Occipital lobe (tissue), 3 donors: ENCODE measurements at places on chromosomes 1 and 21.

DNA sequence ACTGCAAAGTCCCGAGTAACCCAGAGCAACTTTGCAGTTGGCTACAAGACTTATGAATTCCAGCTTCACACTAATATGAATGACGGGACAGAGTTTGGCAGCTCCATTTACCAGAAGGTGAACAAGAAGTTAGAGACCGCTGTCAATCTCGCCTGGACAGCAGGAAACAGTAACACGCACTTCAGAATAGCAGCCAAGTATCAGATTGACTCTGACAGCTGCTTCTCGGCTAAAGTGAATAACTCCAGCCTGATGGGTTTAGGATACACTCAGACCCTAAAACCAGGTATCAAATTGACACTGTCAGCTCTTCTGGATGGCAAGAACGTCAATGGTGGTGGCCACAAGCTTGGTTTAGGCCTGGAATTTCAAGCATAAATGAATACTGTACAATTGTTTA lies 66.8 kb downstream of the ACBD6 start:
- no peak for DNase-seq

GRCh38 chr1:234518876-234519275 lies 39.9 kb upstream of the TARBP1 start:
- DNase-seq = no peak

GRCh38 chr1:233620065-233620464 lies 6.2 kb downstream of the KCNK1 start:
- DNase-seq = no peak

- no peak for DNase-seq
Observed at GRCh38 chr1:153527023-153527682, 8.6 kb downstream of the S100A6 start.

- DNase-seq = no peak
Observed at GRCh38 chr21:45430521-45431501, 25.8 kb downstream of the COL18A1 start.

DNA sequence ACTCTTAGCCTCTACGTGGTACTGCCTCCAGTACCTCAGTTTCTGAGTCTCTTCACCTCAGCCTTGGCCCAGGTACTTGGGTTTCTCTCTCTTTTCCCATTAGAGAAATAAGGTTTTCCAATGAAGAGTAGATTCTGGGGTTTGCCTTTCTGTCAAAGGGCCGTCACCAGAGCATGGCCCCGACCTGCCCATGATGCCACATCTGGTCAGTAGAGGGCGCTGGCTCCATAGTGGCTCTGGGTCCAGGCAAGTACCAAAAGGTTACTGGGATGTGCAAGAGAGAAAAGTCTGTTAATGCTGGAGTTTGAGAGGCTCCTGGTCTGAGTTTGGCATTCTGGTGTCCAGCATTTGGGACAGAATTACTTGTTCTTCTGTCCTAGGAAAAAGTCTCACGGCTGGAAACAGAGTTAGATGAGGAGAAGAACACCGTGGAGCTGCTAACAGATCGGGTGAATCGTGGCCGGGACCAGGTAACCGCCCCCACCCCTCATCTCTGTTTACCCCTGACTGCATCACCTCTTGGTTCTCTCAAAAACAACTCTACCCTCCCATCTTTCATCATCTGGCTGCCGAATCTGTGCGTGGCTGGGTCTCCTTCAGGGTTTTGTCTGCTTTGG lies 5.3 kb upstream of the TUFT1 start:
- peak; percentile 20 for DNase-seq

DNA sequence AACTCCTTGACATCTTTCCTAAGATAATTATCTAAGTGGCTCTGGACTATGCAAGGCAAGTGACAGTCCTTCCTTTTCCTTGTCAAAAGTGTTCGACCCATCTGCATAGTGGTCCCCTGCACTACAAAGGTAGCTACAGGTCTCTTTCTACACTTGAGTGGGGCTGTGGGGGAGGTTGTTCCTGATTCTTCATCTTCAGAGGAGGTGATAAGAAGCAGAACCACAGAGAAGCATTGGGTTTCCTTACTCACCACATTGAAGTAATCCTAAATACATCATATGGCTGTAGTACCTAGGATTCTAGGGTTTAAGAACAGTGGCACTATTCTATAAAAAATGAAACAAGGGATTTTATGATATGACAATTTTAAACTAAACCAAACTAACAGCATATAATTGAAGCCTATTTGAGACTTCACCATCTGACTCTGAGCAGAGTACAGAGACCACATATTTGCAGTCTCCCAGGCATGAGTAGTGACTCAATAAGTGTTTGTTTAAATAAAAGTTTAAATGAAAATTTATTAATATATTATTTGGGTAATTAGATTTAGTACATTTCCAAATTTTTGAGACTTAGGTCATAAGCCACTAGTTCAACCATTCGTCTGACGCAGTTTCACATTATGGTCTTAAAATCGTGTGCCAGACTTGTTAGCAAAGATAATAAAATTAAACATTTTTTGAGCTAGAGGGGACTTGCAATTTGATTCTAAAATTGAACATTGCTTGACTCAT lies 54.9 kb upstream of the NEK7 start:
- DNase-seq = no peak

- no peak for DNase-seq
Observed at GRCh38 chr21:25898671-25899070, 163.9 kb downstream of the GABPA start.

DNA sequence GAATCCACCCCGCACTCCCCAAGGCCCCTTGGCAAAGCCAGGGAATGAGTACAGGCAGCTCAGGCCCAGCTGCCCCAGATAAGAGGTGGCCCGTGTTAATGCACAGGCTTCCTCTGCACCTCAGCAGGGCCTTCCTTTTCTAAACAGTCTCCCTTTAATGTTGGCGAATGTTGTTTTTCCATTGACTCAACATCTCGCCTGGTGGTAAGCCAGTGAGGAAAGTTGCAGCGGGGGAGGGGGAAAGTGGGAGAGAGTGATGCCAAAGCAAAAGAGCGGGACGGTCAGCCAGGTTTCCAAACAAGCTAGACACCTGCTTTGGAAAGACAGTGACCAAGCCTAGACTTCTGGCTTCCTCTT lies 10.3 kb upstream of the PROX1 start:
- no peak for DNase-seq

- no peak for DNase-seq
Observed at GRCh38 chr1:24764848-24765247, 19.6 kb downstream of the CLIC4 start.

- no peak for DNase-seq
Observed at GRCh38 chr1:171372418-171373084, 58.6 kb downstream of the FMO4 start.

DNA sequence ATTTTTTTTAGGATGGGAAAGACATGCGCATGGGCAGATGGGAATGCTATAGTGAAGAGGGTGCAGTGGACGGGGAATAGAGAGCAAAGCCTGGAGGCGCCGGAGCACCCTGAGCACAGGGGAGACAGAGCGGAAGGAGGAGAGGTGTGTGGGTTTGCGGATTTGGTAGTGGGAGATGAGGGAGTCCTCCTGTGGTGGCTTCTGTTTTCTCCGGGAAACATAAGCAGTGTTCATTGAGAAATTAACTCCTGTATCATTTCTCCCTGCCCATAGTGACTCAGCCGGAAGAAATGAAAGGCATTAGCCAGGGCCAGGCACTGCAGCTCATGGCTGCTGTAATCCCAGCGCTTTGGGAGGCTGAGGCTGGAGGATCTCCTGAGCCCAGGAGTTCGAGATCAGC lies 4.7 kb upstream of the PTPRF start:
- DNase-seq = no peak

DNA sequence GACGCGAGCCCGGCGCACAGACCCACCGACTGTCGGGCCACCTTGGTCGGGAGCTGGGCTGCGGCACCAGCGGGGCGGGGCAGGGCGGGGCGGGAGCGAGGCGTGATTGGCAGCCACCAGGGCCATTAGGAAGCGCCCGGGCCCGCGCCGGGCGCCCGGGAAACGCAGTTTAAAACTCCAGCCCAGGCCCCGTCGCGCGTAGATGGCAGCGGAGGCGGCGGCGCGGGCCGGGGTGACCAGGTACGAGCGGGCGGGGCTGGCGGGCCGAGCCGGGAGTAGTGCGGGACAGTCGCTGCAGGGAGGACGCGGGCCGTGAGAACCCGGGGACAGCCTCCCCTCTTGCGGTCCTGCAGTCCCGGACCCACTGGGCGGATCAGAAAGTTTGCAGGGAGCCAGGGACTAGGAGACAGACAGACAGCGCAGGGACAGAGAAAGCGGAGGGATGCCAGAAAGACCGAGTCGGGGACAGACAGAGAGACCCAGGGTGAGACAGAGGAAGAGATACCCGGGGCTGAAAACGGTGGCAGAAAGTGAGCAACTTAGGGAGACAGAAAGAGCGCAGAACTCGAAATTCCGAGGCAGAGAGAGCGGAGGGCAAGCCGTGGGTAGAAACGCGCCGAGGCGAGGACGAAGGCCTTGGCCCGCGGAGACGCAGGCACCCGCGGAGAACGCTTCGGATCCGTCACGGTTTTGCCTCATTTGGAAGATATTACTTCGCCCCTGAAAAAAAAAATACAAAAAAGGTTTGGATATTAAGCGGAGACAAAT lies at the start of gene DMBX1:
DMBX1 (plus strand) TSS at position 199 of the 768 bp plus-strand sequence. CDS start 17,175 bp downstream, outside the sequence.
- DNase-seq = no peak

GRCh38 chr1:167502192-167502551 lies 16.2 kb downstream of the CD247 start:
- no peak for DNase-seq

DNA sequence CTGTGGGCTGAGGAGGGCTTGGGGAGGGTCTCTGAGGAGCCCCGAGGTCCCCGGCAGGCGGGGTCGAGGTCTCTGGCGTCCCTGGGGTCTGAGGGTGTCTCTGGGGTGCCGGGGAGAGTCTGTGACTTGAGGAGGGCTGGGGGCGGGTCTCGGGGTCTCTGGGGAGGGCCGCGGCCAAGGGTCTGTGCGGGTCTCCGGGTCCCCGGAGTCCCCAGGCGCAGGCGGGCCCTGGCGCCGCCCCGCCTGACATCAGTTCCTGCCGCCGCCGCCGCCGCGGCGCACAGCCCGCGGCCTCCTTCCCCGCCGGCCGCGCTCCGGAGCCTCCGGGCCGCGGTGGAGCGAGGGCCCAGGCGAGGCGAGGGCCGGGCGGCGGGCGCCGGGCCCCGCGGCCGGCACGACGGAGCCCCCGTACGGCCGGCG lies at the start of gene PLEKHM2:
PLEKHM2 (plus strand) TSS at position 279 of the 420 bp plus-strand sequence. CDS start 239 bp downstream, outside the sequence.
- no peak for DNase-seq

DNA sequence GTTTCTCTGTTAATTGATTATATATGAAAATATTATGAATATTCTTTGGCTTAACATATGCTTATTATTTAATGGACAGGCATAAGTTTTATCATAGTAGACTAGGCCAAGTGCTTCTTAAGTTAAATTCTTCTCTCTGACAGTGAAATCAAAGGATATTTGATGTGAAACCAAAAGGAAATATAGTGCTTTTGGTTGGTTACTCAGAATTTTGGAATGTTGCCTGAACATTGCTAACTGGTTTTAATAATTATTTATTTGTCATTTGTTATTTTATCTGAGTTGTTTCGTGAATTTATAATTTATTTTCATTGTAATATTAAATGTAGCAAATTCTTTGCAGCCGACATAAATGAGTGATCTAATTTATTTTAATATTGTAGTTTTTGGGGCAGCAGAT lies 18.3 kb downstream of the HOOK1 start:
- no peak for DNase-seq

- DNase-seq = no peak
Observed at GRCh38 chr1:37553598-37553926, 531 bp downstream of the SNIP1 start.

DNA sequence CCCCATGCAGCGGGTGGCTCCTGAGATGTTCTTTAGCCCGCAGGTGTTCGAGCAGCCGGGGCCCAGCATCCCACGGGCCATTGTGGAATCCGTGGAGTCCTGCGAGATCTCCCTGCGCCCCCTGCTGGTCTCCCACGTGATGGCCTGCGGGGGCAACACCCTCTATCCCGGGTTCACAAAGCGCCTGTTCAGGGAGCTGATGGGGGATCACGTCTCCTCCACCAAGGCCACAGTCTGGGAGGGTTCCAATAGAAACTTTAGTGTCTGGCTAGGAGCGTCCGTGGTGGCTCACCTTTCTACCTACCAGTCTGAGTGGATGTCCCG lies 71.0 kb downstream of the ACTL8 start:
- no peak for DNase-seq

DNA sequence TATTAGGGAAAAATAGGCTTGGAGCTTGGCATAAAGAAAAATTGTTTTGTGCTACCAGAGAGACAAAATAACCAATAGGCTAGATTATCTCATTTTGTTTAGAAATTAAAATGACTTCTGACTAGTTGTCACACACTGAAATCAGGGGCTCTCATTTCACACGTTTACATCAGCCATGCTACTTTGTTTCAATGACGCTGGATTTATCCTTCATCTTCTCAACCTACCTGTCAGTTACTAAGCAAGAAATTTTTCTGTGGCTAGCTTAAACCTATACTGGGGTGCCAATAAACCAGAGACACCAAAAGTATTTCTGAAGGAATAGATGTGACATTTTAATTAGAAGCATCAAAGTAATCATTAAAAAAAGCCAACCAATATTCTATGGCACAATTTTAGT lies 518.1 kb upstream of the NR5A2 start:
- DNase-seq = no peak

- no peak for DNase-seq
Observed at GRCh38 chr1:23184212-23184934, 15.7 kb upstream of the LUZP1 start.

DNA sequence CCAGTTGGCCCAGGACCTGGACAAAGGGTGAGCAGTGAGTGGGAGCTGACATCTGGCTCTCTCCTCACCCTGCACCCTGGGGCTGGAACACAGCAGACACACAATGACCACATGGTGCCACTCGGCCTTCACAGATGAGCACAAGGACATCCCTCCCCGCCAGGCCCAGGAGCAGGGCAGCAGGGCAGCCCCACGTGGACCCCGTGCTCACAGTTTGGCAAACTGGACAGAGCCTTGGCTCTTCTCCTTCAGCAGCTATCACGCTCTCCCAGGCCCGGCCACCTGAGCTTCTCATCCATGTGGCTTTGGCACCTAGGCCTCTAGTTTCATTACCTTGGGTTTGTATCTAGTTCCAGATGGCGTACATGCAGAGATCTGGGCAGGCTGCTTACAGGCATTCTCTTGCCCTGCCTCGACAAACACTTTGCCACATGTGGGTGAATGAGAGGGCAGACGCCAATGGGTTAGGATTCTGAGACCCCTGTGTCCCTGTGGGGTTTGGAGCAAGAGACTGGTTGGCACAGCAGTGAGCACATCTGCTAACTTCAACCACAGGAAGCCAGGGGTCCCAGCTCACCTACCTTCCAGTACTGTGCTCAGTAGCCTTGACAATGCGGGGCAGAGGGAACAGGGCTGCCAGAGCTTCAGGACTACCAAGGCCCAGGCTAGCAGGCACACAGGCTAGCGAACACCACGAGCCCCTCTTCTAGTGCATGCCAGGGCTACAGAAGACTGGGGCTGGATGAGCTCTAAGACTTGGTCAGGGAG lies 3.4 kb upstream of the PTPRF start:
- no peak for DNase-seq

DNA sequence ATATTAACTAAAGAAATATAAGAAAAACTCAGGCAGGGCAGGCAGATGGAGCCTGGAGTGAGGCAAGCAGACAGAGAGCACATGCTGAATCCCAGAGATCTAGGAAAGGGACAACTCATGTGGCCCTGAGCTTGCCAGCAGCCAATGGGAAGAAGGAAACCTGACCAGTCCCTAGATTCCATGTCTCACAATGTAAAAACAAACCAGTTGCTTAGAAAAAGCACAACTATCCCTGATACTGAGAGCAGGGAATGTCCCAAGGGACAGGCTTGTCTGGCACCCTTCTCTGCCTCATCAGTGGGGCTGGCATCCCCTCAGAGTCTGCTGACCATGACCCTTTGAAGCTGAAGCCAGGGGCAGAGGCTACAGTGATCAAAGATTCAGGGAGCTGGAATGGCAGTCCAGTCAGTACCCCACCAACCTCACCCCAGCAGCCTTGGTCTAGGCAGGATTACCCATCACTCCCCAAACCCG lies 27.8 kb downstream of the HSPG2 start:
- DNase-seq = no peak
